ENCODE measurements at places on chromosomes 7 and 10.
A peak's percentile ranks its signal among the peaks of the same experiment; 100 is the strongest.

DNA sequence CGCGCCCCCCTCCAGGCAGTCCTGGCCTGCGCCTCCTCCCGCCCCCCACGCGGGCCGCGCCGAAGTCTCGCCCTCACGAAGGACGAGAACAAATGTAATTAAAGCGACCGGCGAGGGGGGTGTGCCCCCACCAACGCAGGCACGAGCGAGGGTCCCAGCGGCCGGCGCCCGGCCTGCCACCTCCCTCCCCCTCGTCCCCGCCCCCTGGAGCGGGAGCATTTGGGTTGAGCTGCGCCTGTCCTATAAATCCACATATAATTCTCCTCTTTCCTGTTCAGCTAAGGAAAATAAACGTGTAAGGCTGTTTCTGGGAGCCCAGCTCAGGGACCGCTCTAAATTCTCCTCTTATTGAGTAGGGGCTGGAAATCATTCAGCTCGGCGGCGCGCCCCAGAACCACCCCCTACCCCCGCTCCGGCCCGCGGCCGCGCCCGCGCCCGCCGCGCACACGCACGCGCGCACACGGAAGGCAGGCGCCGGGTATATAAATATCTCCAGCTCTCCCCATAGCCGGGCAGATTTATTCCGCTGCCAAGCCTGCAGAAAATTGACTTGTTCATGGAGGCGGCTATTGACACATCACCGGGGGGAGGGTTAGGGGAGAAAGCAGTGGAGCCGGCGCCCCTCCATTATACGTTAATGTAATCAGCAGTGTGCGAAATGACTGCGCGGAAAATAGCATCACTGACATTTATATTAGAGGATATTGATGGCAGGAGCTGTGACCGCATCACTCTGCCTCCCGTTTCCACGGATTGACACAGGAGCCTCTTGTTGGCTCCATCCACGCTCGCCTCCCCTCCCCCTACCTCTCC, 61.6 kb upstream of the BTRC start:
- peak; percentile 23 for DNase-seq

- DNase-seq: no peak
Measured at GRCh38 chr7:46811529-46811928, 770.4 kb downstream of the TNS3 start.

DNA sequence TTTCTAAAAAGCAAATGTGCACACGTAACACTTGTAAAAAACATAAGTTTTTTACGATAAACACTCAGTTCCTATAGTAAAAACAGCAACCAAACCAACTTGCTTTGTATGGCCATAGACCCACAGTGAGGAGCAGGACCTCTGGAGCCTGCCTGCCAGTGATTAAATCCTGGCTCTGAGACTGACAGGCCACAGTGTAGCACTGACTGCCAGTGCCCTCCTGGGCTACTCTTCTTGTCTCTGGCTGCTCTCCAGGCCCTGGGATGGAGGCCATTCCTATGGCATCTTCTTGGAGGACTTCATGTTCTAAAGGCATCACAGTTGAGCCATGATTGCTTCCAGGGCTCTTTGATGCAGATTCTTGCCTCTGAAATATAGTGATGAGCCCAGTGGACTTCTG, 22.7 kb upstream of the TMEM254 start:
- DNase-seq: no peak

DNA sequence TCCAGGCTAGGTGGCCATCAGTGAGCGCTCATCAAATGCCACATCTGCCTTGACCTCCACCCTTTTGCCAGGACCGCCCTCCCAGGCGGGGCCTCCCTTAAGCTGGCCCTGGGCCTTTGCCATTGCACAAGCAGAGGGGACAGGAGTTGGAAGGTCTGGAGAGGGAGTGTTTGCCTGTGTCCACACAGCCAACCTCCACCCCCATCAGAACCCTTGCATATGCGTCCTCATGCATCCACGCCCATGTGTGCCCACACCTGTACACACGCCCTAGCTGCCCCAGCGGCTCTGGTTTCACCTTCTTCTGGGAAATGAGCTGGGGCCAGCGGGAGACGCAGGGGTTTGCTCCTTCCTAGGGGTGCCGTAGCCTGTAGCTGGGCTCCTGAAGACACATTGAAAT, 64.0 kb downstream of the NEURL1 start:
- DNase-seq: no peak

- no peak for DNase-seq
Measured at GRCh38 chr10:130656582-130657133, 520.5 kb downstream of the GLRX3 start.

DNA sequence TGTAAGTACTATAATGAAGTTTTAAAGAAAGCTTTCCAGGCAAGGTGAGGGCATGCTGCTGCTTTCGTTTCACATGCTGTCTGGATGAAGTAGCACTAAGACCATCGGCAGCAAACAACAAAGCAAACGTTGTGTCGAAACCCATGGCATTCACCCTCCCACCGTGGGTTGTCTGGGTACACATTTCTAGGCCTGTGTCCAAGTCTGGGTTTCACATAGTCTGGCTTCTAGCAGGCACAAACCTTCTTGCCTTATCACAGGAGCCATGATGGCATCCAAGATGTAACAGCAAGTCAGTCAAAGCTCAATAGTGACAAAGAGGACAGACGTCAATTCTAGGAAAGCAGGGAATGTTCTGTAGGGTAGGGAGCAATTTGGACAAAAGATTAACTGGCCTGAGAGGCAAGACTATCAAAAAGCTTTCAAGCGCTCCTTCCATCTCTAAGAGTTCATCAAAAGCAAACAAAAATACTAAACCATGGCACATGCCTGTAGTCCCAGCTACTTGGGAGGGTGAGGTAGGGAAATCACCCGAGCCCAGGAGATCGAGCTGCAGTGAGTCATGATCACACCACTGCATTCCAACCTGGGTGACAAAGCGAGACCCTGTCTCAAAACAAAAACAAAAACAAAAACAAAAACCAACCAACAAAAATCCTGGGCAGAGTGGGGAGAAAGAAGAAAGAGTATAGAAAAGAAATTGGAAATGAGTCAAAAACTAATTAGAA, 42.7 kb downstream of the PAXIP1 start:
- DNase-seq: no peak

DNA sequence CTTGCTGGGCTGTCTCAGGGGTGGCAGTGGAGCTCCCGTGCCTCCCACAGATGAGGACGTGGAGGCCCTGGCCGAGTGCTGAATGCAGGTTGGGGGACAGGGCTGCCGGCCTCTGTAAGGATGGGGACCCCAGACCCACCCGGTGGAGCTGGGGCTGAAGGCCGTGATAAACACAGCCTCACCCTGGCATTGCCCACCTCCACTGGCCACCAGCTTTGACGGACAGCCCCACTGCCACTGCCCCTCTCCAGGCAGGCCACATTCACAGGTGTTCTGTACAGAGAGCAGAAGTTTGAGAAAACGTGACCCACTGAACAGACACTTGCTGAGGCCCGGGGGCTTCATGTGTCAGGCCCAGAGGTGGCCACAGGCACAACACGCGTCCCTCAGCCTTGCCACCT, 126.2 kb downstream of the LHPP start:
- no peak for DNase-seq

GRCh38 chr10:100670828-100671479, 74.4 kb upstream of the PAX2 start:
- DNase-seq: peak; percentile 56
